ENCODE measurements at places on chromosomes 2 and 18. TPM values are rescaled to one million over a fixed set of nuclear protein-coding genes. Genes with fewer than 3 reads are reported as not detected.

Gene REG1A
- not detected for total RNA-seq

Gene SGPP2
- not detected for total RNA-seq

Gene TNFRSF11A
- total RNA-seq, result under 0.01 TPM

Gene CRYBA2
- total RNA-seq, result not detected

Gene HOXD13
- total RNA-seq, result not detected

Gene MERTK
- 0.28 TPM for total RNA-seq

Gene CPLX4
- not detected for total RNA-seq

Gene DES
- total RNA-seq, result 4.3 TPM

Gene SCG2
- 0.56 TPM for total RNA-seq

Gene CCDC68
- total RNA-seq, result 0.54 TPM

Gene GPR17
- total RNA-seq, result not detected

Gene GALNT14
- total RNA-seq, result not detected

Gene MYL1
- not detected for total RNA-seq

Gene ANKRD29
- total RNA-seq, result 0.18 TPM

Gene RAMP1
- total RNA-seq, result 19.2 TPM

Gene POLR1A
- 27.4 TPM for total RNA-seq

Gene STRADB
- total RNA-seq, result 32.5 TPM

Gene CD8A
- not detected for total RNA-seq

Gene TLX2
- total RNA-seq, result not detected

Gene HMSD
- 0.28 TPM for total RNA-seq

Gene STK36
- total RNA-seq, result 15.3 TPM

Gene STK17B
- 50.3 TPM for total RNA-seq

Gene ZNF385B
- not detected for total RNA-seq

Gene ADGRF3
- not detected for total RNA-seq

Gene LNPK
- total RNA-seq, result 59.4 TPM

Gene OTOF
- total RNA-seq, result not detected

Gene IHH
- not detected for total RNA-seq

Gene SLC4A5
- not detected for total RNA-seq

Gene TXNDC9
- total RNA-seq, result 55.4 TPM
